Neural crest cell (in vitro differentiated cells): ENCODE measurements at places on chromosomes 13 and 19. TPM values are rescaled to one million over a fixed set of nuclear protein-coding genes. Genes with fewer than 3 reads are reported as not detected.

- no peak for DNase-seq
- no peaks in the 10 kb centered on the region for H3K36me3 ChIP-seq
- no peak overlapping the region for H3K27ac ChIP-seq
- no peaks in the 10 kb centered on the region for H3K27me3 ChIP-seq
These were observed 20.4 kb downstream of the RBM26 start for GRCh38 chr13:79385694-79386093.

- no peaks in the 10 kb centered on the region for H3K27me3 ChIP-seq
- H3K27ac ChIP-seq = peak overlapping the region; percentile 78
- peaks cover 20% of the 10 kb centered on the region for H3K36me3 ChIP-seq
- H3K4me1 ChIP-seq = peaks cover 47% of the 10 kb centered on the region
- H3K4me3 ChIP-seq = peak overlapping the region; percentile 97
These were observed 558 bp downstream of the MZT1 start for GRCh38 chr13:72726726-72727416.

- peaks cover 10% of the 10 kb centered on the region for H3K36me3 ChIP-seq
- H3K4me1 ChIP-seq = peaks cover 15% of the 10 kb centered on the region
- no peak for DNase-seq
These were observed 18.0 kb upstream of the GARRE1 start for GRCh38 chr19:34236035-34236987.

DNA sequence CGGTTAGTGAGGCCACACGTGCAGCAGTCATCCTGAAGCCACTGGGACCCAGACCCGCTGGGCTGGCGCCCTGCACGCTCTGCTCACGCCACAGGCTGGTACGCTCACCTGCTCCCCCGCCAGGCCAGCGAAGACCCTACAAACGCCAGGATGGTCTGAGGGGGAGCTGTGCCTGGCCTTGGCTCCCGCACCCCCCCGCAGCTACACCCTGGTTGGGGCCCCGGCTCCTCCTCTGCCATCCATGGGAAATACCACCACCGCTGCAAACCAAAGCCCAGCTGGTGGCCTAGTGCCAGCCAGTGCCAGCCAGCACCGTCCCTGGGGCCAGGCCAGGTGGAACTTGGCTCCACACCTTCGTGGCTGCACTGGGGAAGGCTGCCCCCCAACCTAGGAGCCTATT is 23.3 kb upstream of the CACTIN start:
- H3K36me3 ChIP-seq = no peaks in the 10 kb centered on the region
- DNase-seq = no peak
- no peak overlapping the region for H3K27ac ChIP-seq
- H3K27me3 ChIP-seq = no peaks in the 10 kb centered on the region
- H3K4me1 ChIP-seq = no peaks in the 10 kb centered on the region

- peaks cover 54% of the 10 kb centered on the region for H3K27me3 ChIP-seq
- H3K36me3 ChIP-seq = no peaks in the 10 kb centered on the region
These were observed 22.5 kb upstream of the POU2F2 start for GRCh38 chr19:42154471-42155323.

DNA sequence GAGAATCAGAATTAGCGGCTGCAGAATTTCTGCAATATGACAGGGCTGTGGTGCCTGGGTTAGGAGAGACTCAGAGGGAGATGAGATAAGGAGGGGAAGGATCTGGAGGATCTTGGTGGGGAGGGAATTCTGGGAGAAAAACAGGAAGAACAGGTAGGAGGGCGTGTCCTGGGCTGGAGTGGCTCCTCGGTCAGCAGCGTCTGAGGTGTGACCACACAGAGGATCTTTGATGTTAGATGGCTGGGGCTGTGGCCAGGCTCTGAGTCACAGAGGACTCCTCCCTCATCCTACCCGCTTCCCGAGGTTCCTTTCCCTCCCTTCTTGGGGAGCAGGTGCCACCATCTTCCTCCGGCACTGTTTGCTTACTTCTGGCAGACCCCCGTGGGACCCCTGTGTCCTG is 6.4 kb upstream of the KLK6 start:
- no peak for DNase-seq
- no peaks in the 10 kb centered on the region for H3K36me3 ChIP-seq
- peaks cover 23% of the 10 kb centered on the region for H3K4me1 ChIP-seq
- no peak overlapping the region for H3K27ac ChIP-seq
- H3K4me3 ChIP-seq = no peak overlapping the region

DNA sequence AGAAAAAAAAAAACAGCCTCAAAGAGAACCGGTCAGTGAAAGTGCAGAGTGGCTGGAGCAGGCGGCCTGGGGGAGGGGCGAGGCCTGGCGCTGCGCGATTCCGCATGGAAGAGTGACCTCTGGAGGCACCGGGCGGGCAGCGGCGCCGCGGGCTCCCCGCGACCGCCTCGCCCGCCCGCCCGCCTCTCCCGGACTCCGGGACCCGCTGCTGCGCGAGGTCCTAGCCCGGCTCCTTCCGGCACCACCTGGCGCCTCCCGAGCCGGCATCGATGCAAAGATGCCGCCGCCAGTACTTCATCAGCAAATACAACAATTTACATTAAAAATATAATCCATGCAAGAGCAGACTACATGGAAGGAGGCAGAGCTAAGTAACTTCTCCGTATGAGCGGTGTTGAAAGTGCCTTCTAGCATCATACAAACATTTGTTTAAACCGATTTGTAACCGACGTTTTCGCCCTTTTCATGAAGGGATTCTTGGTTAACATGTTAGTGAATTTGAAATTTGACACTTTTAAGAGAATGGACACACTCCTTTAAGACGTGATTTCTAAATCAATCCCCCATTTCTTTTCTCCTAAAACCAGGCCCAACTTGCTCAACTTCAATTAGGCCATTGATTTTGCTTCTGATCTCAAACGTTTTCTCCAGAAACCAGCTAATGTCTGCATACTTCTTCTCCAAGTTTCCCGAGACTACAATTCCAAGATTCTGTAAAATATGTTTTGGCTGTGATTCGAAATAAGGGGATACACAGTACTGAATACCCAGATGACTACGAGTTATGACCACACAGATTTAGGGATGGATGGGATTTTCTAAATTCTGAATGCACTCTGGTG is 2.1 kb downstream of the EFNB2 start:
- peak; percentile 81 for DNase-seq
- H3K27ac ChIP-seq = peak overlapping the region; percentile 82
- H3K36me3 ChIP-seq = peaks cover 10% of the 10 kb centered on the region
- H3K4me3 ChIP-seq = peak overlapping the region; percentile 96

DNA sequence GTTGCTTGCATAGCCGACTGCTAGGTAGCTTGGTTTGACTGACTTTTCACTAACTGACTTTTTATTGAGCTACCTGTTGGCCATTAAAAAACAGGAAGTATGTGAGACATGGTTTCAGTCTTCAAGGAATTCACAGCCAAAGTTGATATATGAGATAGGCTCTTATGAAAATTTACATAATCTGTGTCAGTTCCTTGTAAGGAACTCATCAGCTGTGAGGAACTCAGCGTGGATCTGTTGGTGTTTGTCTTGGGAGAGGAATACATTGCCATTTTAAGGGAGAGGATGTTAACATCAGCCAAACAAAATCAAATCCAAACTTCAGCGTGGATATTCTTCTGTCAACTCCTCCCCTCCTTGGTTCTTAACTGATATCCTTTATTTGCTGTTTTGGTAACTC is 2.0 kb downstream of the RNF113B start:
- peaks cover 13% of the 10 kb centered on the region for H3K36me3 ChIP-seq
- no peaks in the 10 kb centered on the region for H3K27me3 ChIP-seq
- no peak overlapping the region for H3K4me3 ChIP-seq
- peak overlapping the region; percentile 38 for H3K27ac ChIP-seq
- peaks cover 61% of the 10 kb centered on the region for H3K4me1 ChIP-seq

DNA sequence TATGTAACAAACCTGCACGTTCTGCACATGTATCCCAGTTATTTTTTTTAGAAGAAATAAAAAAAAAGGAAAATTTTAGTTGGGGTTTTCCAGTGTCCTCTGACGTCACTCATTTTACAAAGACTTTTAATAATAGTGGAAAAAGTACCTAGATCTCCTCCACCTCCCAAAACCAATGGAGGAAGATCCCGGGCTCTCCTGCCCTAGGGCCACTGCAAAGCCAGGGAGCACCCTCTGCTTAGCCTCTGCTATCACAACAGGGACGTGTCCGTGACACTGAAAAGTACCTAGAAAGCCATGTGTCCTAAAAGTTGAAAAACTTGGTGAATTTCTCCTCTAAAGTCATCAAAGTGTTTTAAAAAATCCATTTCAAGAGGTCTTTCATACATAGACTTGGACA is 46.7 kb upstream of the IRS2 start:
- DNase-seq = no peak
- peaks cover 3% of the 10 kb centered on the region for H3K27me3 ChIP-seq
- no peak overlapping the region for H3K27ac ChIP-seq
- peaks cover 3% of the 10 kb centered on the region for H3K36me3 ChIP-seq
- H3K4me1 ChIP-seq = peaks cover 6% of the 10 kb centered on the region

- no peaks in the 10 kb centered on the region for H3K36me3 ChIP-seq
- H3K27me3 ChIP-seq = peaks cover 22% of the 10 kb centered on the region
- DNase-seq = no peak
- H3K4me1 ChIP-seq = no peaks in the 10 kb centered on the region
- H3K4me3 ChIP-seq = no peak overlapping the region
These were observed 25.5 kb downstream of the TJP3 start for GRCh38 chr19:3733549-3734309.

- peak overlapping the region; percentile 68 for H3K4me3 ChIP-seq
- no peaks in the 10 kb centered on the region for H3K27me3 ChIP-seq
- peak overlapping the region; percentile 73 for H3K27ac ChIP-seq
- DNase-seq = no peak
- no peaks in the 10 kb centered on the region for H3K36me3 ChIP-seq
- peaks cover 41% of the 10 kb centered on the region for H3K4me1 ChIP-seq
These were observed 166.8 kb downstream of the DCT start for GRCh38 chr13:94312511-94313216.

GRCh38 chr13:111252446-111253364 is 67.7 kb upstream of the TEX29 start:
- H3K27me3 ChIP-seq = no peaks in the 10 kb centered on the region
- H3K4me3 ChIP-seq = no peak overlapping the region
- peaks cover 33% of the 10 kb centered on the region for H3K4me1 ChIP-seq
- H3K27ac ChIP-seq = no peak overlapping the region

DNA sequence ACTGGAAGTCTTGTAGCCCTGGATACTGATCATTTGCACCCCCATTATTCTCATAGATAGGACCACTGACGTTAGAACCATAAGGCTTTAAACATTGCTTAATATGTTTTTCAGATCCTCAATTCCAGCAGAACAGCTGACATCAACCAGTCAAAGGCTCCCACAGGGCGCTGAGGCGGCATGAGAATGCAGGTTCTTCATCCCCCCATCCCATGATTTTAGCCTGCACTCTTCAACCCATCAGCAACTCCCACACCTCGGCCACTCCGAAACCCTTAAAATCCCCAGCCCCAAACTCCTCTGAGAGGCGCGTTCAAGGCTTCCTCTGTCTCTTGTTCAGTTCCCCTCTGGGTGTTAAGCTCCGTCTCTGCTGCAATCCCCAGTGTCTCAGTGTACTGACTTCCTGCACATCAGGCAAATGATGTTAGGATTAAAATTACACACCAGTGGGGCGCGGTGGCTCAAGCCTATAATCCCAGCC is 24.3 kb upstream of the LAMP1 start:
- peaks cover 10% of the 10 kb centered on the region for H3K4me1 ChIP-seq
- DNase-seq = no peak
- H3K4me3 ChIP-seq = no peak overlapping the region
- H3K27ac ChIP-seq = no peak overlapping the region

- peaks cover 48% of the 10 kb centered on the region for H3K36me3 ChIP-seq
- peak overlapping the region; percentile 64 for H3K4me3 ChIP-seq
- no peak for DNase-seq
- peaks cover 25% of the 10 kb centered on the region for H3K4me1 ChIP-seq
These were observed 2.8 kb downstream of the ZNF429 start for GRCh38 chr19:21508198-21508597.

- no peak for DNase-seq
- peaks cover 39% of the 10 kb centered on the region for H3K4me1 ChIP-seq
- H3K36me3 ChIP-seq = no peaks in the 10 kb centered on the region
- H3K27me3 ChIP-seq = no peaks in the 10 kb centered on the region
- H3K27ac ChIP-seq = no peak overlapping the region
These were observed 380.8 kb downstream of the LMO7 start for GRCh38 chr13:76016799-76017400.

DNA sequence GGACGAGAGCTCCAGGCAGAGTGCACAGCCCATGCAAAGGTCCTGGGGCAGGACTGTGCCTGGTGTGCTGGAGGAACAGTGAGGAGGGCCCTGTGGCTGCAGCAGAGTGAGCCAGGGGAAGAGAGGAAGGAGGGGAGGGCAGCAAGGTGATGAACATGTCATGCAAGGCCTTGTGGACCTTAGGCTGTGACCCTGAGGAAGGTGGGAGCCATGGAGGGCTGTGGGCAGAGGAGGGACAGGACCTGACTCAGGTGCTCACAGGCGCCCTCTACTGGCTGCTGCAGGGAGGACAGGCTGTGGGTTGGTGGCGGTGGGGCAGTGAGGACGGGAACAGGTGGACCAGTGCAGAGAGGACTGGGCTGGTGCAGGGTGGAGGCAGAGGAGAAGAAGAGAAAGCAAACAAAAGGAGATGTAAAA is 170.3 kb downstream of the PTPRS start:
- H3K4me3 ChIP-seq = peak overlapping the region; percentile 41
- H3K4me1 ChIP-seq = peaks cover 10% of the 10 kb centered on the region
- no peaks in the 10 kb centered on the region for H3K36me3 ChIP-seq
- H3K27me3 ChIP-seq = no peaks in the 10 kb centered on the region
- peak; percentile 52 for DNase-seq
- peak overlapping the region; percentile 86 for H3K27ac ChIP-seq

GRCh38 chr19:13796301-13797057 is 1.2 kb downstream of the ZSWIM4 start:
- H3K27ac ChIP-seq = peak overlapping the region; percentile 75
- peaks cover 23% of the 10 kb centered on the region for H3K4me1 ChIP-seq
- no peak for DNase-seq
- H3K4me3 ChIP-seq = peak overlapping the region; percentile 89
- no peaks in the 10 kb centered on the region for H3K27me3 ChIP-seq
- peaks cover 5% of the 10 kb centered on the region for H3K36me3 ChIP-seq

- H3K27ac ChIP-seq = no peak overlapping the region
- peaks cover 32% of the 10 kb centered on the region for H3K4me1 ChIP-seq
- DNase-seq = no peak
These were observed 9.3 kb upstream of the NALCN start for GRCh38 chr13:101425623-101426022.

GRCh38 chr13:24183741-24184182 is 23.2 kb downstream of the SPATA13 start:
- H3K27me3 ChIP-seq = no peaks in the 10 kb centered on the region
- H3K4me3 ChIP-seq = no peak overlapping the region
- H3K4me1 ChIP-seq = peaks cover 77% of the 10 kb centered on the region
- H3K36me3 ChIP-seq = peaks cover 21% of the 10 kb centered on the region

GRCh38 chr19:54426291-54426931 is 11.1 kb downstream of the TTYH1 start:
- H3K27ac ChIP-seq = peak overlapping the region; percentile 19
- peaks cover 29% of the 10 kb centered on the region for H3K4me1 ChIP-seq
- peaks cover 4% of the 10 kb centered on the region for H3K27me3 ChIP-seq
- H3K36me3 ChIP-seq = peaks cover 20% of the 10 kb centered on the region
- DNase-seq = no peak

GRCh38 chr19:35648017-35648961 is at the start of gene COX6B1:
COX6B1 (plus strand) TSS chr19:35648323; CDS start chr19:35651244, 2,921 bp downstream.
- H3K27me3 ChIP-seq = no peaks in the 10 kb centered on the region
- H3K4me1 ChIP-seq = peaks cover 32% of the 10 kb centered on the region
- H3K4me3 ChIP-seq = peak within 1 kb of the TSS; percentile 98

BCL2L12 gene
- 92.4 and 99.5 TPM in 2 replicates for total RNA-seq

JSRP1 gene
- total RNA-seq = 0.40 and 0.71 TPM in 2 replicates

ZIC5 gene
- 6.3 and 6.7 TPM in 2 replicates for total RNA-seq

HS6ST3 gene
- 0.26 and 0.30 TPM in 2 replicates for total RNA-seq

ZNF682 gene
- 25.1 and 26.3 TPM in 2 replicates for total RNA-seq

HCST gene
- total RNA-seq = not detected in 2 replicates

LPAR6 gene
- total RNA-seq = 22.3 and 23.8 TPM in 2 replicates

LAIR1 gene
- total RNA-seq = not detected in 2 replicates

TNFSF13B gene
- total RNA-seq = 0.32 and 0.82 TPM in 2 replicates
